Activated CD8-positive, alpha-beta memory T cell treated with anti-CD3 and anti-CD28 coated beads for 4 hours (primary cell): ENCODE measurements at places on chromosomes 4 and X.

- DNase-seq: no peak
Measured at GRCh38 chrX:141815904-141816303, 22.2 kb upstream of the MAGEC3 start.

GRCh38 chr4:139814323-139815015, 148.8 kb downstream of the MGST2 start:
- DNase-seq: no peak

DNA sequence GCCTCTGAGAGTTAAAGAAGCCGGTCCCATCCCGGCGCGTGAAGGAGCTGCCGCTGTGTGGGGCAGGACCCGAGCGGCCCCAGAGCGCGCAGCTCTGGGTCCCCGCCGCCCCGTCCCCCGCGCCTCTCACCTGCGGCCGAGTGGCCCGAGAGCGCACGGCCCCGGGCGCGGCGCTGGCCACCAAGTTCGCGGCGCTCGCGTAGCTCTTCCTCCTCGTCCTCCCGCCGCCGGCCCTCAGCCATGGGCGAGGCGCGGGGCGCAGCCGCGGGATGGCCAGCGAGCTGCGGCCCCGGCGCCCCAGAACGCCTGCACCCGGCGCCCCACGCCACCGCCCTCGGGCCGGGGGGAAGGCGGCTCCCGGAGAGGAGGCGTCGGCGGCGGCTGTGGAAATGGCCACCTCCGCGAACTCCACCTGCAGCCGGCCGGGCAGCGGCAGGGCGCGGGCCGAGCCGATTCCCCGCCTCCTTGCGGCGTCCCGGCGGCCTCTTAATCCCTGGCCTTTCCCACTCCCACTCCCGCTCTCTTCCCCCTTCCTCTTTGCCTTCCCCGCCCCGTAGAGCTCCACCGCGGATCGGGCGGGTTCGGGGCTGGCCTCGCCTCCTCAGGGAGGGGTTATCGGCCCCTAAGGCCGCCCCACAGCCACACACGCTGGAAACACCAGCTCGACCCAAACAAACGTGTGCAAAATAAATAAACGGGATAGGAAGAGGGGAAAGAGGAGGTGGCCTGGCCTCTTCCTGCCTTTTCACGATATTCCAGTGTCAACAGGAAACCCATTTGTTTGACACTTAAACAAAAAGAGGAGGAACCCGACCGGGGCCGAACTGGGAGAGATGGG, at the start of gene SH3D19:
Gene SH3D19 (minus strand): TSS at position 495 of the 838 bp plus-strand sequence. CDS start 253 bp downstream, at position 242.
- no peak for DNase-seq

- no peak for DNase-seq
Measured at GRCh38 chr4:105613306-105613705, 60.9 kb downstream of the ARHGEF38 start.

- no peak for DNase-seq
Measured at GRCh38 chrX:133999031-133999705, 13.8 kb upstream of the GPC3 start.
